Right hindlimb (tissue), 1 donor: ENCODE measurements at places on chromosomes 6 and 20.

- no peak for DNase-seq
Measured at GRCh38 chr6:111804627-111805235, 68.5 kb downstream of the FYN start.

GRCh38 chr20:940926-941325 lies 24.8 kb upstream of the ANGPT4 start:
- DNase-seq, result no peak

DNA sequence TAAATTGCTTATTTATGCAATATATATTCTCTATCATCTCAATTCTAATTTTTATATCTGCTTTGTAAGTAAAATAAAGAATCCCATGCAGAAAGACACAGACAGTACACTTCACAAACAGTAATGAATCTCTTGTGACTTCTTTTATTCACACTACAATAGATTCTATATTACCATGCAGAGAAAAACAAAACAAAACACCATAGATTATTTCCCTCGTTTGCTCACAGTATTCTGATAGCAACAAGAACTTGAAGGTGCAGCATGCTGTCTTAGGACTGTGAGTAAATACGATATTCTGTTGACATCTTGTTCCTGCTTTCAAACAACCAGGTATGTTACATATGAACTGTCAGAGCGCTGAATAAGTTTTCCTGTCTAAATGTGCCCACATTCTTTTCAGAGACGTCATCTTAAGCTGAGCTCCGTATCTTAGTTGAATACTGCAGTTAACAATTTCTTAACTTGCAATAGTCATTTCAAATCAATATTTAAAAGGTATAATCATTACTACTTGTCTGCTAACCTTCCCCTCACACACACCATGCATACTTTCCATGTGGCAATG lies 140.1 kb downstream of the BTBD9 start:
- no peak for DNase-seq

DNA sequence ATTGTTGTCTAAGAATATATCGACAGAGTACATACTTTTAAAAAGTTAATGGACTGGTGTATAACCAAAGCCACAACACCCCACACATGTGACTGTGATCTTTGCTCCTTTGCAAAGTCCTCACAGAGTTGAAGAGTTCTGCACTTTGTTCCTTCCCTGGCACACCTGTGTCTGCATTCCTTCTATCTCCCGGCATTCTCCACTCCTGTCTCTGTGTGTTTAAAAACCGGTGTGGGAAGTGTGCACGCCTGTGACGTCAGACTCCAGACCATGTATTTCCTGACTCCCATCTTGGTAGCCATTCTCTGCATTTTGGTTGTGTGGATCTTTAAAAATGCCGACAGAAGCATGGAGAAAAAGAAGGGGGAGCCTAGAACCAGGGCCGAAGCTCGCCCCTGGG lies at the start of gene IYD:
TSS of gene IYD (plus strand) at position 251 of the 400 bp plus-strand sequence. CDS start at position 271, 20 bp downstream.
- no peak for DNase-seq

DNA sequence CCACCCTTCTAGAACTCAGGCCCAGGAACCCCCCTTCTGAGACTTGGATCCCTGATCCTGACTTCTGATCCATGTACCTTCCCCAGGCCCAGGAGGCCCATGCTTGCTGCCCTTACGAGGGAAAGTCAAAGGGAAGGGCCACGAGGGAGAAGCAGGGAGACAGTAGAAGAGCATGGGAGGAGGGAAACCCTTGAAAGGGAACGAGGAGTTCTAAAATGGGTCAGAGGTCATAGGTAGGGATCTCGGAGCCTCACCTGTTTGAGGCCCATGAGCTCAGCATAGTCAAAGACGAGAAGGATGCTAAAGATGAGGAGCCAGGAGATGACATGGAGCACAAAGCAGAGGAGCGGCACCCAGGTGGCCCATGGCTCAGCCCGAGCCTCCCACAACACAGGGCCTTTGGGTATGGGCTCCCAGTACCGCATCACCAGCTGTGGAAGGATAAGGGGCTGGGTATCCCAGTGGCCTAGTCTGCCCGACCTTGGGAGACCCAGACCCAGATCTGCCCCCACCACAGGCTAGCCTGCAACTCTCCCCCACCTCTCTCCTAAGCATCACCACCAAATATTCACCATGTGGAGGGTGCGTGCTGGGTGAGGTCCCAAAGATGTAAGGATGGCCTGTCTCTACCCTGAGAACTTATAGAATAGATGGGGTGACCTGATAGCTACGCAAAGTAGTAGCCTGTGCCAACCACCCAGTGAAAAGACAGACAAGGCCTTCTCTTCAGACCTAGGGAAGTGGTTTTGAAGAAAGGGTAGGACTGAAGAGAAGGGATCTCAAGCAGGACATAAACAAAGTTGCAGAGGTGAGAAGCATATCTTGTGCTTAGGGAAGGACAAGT lies 1.5 kb downstream of the NRM start:
- no peak for DNase-seq

- no peak for DNase-seq
Measured at GRCh38 chr20:25308671-25309394, 60.9 kb downstream of the PYGB start.

- DNase-seq, result no peak
Measured at GRCh38 chr20:48685300-48685699, 142.5 kb downstream of the PREX1 start.

GRCh38 chr6:3687847-3688246 lies 63.7 kb downstream of the PXDC1 start:
- DNase-seq, result no peak

- no peak for DNase-seq
Measured at GRCh38 chr6:13672904-13673303, 38.7 kb downstream of the RANBP9 start.

DNA sequence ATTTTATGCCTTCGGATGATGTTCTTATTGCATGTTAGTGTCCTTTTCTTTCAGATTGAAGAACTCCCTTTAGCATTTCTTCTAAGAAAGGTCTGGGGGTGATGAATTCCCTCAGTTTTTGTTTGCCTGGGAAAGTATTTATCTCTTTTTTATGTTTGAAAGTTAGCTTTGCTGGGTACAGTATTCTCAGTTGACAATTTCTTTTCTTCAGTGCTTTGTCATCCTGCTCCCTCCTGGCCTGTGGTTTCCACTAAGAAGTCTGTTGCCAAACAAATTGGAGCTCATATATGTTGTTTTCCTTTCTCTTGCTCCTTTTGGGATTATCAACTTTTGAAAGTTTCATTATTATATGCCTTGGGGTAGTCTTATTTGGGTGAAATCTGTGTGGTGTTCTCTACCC lies 11.5 kb downstream of the GRM1 start:
- no peak for DNase-seq

GRCh38 chr6:63572747-63573075 lies 431 bp downstream of the LOC128125822 start:
- DNase-seq, result no peak

- DNase-seq, result peak; percentile 61
Measured at GRCh38 chr6:148452876-148453275, 110.2 kb downstream of the SASH1 start.

- no peak for DNase-seq
Measured at GRCh38 chr6:143525356-143525755, 13.8 kb upstream of the FUCA2 start.

DNA sequence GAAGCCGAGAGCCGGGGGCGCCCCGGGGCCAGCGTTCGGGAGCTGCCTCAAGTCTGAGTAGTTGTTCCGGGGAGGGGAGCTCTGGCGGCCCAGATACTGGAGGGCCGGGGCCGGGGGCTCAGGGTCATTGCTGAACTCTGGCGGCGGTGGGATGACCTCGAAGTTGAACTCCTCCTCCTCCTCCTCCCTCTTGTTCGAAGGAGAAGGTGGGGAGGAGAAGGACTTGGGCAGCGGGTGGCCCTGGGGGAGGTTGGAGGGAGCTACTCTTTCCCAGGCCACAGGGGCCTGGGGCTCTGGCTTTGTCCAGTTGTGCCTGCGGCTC lies 37.7 kb downstream of the C6orf132 start:
- no peak for DNase-seq

- DNase-seq, result no peak
Measured at GRCh38 chr6:106103728-106104109, 17.6 kb downstream of the PRDM1 start.

DNA sequence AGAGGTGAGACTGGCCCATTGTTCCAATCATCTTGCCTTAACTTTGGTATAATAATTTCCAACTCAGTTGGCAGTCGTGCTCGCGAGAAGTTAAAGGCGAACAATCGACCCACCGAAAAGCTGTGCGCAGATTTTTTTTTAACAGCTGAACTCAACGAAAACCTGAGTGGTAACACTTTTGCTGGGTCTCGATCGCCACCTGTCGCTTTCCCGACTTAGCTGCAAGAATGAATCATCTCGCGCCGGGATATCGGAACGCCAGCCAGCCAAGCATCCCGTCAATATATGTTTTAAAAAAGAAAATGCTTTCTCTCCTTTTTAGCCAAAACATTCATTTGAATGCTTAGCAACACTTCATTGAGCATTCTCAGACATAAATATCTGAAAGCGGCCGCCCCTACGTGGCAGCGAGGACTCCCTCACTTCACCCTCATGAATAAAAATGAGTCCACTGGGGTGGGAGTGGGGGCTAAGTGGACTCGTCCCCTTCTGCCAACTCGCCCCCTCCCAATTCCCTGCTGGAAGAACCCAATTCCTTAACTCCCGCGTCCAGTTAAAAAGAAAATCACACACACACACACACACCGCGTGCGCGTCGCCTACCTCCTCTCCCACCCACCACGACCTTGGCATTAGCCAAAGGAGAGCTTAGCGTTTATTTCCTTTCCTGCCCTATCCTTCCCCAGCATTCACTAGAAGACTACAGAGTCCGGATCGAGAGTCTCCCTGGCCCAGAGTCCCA lies 1.5 kb downstream of the COL12A1 start:
- peak; percentile 93 for DNase-seq

DNA sequence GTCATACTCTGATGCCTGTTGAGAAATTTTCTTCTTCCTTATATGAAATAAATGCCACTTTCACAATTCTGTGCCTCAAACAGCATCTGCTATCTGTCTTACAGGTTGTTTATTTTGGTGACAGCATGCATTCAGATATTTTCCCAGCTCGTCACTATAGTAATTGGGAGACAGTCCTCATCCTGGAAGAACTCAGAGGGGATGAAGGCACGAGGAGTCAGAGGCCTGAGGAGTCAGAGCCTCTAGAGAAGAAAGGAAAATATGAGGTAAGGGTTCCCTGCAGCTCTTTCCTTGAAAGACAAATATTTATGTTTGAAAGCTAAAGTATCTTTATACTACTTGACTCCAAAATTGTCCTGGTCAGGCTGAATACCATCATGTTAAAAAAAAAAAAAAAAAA lies 15.8 kb downstream of the TSPYL4 start:
- DNase-seq, result no peak

GRCh38 chr6:5726976-5727718 lies 279.6 kb downstream of the NRN1 start:
- peak; percentile 52 for DNase-seq

GRCh38 chr6:7685276-7685675 lies 40.6 kb upstream of the BMP6 start:
- DNase-seq, result no peak

DNA sequence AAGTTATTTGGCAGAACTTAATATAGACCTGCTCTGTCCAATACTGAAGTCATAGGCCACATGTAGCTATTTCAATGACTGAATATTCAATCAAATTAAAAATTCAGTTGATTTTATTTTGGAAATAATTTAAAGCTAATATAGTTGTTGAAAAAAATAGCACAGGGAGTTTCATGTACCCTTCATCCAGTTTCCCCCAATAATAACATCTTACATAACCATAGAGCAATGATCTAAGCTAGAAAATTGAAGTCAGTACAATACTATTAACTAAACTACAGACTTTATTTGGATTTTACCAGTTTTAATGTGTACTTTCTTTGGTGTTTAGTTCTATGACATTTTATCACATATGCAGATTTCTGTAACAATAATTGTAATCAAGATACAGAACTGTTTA lies 212.2 kb upstream of the HDDC2 start:
- no peak for DNase-seq

DNA sequence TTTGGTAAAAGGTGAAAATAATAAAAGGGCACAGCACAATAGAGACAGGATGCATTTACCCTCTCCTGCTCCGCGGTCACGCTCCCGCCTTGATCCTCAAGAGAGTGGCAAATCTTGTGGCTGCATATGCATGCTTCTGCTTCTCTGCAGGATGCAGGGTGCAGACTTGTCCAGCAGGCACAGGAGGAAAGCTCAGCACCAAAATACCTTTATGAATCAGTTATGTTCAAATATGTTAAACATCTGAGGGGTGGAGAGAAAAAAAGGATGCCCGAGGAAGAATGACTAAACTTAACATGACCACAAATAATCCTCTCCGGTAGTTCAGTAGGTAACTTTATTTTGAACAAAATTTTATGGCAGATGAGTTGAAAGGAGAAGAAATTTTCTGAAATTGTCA lies 366.1 kb upstream of the SOX4 start:
- no peak for DNase-seq

DNA sequence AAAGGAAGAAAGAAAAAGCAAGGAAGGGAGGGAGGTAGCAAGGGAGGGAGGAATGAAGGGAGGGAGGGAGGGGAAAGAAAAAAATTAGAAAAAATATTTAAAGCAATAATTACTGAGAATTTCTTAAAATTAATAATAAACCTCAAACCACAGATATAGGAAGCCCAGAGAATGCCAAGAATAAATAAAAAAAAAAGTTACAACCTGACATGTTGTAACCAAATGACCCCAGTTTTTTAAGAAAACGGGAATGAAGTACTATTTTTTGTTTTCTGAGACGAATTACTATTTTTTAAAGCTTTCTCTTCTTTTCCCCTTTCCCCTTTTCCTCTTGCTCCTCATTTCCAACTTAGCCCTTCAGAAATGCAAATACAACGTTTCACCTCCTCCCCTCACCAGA lies 16.7 kb downstream of the SLC17A1 start:
- no peak for DNase-seq

- DNase-seq, result no peak
Measured at GRCh38 chr6:131900231-131900630, 50.9 kb downstream of the CCN2 start.

DNA sequence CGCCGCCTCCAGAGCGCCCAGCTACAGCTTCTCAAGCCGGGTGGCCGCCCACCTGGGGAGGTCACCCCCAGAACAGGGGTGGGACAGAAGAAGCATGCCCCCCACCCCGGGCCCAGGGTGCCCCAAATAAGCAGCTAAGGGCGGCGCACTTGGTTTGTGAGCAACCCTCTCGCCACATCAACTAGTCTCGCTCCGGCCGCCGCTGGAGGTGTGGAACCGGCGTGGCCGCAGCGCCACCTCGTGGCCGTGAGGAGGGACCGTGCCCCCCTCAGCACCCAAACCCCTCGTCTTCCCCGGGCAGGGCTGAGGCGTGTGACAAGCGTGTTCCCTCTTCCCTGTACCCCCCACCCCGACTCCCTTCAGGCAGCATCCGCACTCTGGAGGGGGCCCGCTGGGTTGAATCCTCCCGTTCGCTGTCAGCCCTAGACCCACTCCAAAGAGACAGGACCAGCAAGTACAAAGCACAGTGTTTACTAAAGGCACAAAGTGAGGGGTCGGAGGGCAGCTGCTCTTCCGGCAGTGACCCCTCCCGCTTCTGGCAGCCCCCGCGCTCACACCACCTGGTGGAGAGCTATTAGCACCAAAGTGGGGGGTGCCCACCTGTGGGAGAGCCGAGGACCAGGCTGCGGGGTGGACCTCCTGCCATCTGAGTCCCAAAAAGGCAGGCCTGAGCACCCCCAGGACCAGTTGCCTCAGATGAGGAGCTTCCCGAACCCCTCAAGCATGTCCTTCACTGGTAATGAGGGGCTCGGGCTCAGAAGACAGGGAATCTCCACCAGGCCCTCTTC lies 45.4 kb downstream of the MDFI start:
- peak; percentile 89 for DNase-seq

GRCh38 chr6:4374216-4374615 lies 238.8 kb upstream of the ECI2 start:
- no peak for DNase-seq

GRCh38 chr20:13718171-13718570 lies 66.5 kb downstream of the ESF1 start:
- DNase-seq, result no peak

GRCh38 chr6:127403636-127404035 lies 55.6 kb downstream of the KIAA0408 start:
- DNase-seq, result no peak
